Cardiac septum (tissue), 1 donor: ENCODE measurements at places on chromosomes 16 and 17. TPM values are rescaled to one million over a fixed set of nuclear protein-coding genes. Genes with fewer than 3 reads are reported as not detected.

DNA sequence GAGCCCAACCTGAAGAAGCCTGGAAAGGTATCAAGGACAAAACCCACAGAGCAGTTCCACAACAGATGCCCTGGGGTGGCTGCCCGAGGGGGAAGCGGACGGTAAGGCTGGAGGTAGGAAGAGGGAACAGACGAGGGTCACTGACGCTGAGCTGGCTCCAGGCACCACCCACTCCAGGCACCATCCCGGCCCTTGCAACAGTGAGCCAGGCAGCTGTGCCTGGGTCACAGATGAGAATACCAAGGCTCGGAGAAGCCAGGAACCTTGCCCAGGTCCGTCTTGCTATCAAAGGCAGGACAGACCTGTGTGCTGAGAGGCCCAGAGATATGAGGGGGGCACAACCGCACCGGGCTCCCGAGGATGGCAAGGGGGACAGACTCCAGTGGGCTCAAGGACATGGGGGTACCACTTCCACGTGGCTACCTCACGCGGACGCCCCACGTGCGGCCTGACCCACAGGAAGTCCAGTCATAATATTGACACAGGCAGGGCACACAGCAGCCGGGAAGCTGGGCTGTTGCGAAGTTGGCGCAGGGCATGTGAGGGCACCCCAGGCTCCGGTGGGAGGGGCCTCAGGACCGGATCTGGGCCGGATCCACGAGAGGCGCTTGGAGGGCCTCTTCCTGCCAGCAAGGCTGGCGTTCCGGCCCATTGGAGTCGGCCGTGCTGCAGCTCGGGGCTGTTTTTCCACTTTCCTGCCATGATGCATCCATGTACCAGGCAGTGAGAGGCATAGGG lies 29.9 kb downstream of the PEMT start:
- DNase-seq: no peak

DNA sequence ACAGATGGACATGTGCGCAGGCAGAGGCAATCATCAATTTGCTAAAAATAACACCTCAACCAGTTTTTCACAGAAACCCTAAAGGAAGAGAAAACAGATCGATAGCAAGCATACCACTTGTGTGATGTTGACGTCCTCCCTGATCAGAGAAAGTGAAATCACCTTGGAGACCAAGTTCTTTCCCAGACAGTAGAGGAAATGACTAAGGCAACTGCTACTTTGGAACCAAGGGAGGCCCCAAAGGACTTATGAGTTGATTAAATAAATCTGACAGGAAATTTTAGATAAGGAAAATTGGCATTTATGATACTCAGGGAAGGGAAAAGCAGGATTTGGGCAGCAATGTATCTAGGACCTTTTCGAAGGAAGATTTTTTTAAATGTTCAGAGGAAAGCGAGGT lies 267.1 kb upstream of the ASIC2 start:
- no peak for DNase-seq

GRCh38 chr17:27762527-27763305 lies 37.6 kb downstream of the NOS2 start:
- DNase-seq: no peak

- DNase-seq: no peak
Measured at GRCh38 chr16:66267292-66268014, 99.0 kb upstream of the CDH5 start.

DNA sequence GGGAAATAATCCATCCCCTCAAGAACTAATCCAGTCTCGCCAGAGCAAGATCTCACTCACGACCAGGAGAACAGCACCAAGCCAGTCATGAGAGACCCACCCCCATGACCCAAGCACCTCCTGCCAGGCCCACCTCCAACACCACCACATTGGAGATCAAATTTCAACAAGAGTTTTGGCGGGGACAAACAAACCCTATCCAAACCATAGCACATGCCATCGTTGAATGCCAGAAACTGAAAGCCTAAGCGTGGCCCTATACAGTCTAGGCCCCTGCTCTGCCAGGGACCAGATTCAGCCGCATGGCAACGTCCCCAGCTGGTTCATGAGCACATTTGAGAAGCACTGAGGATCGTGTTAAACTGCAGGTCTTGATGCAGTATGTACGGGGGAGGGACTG lies 57.3 kb downstream of the AXIN2 start:
- no peak for DNase-seq

The SNF8 gene
- total RNA-seq: 76.1 TPM

The AMZ2 gene
- 97.4 TPM for total RNA-seq

The MAPT gene
- 44.4 TPM for total RNA-seq

The IL4R gene
- total RNA-seq: 22.0 TPM

The SLC2A4 gene
- 73.5 TPM for total RNA-seq

The CD300H gene
- total RNA-seq: not detected

The TUBG2 gene
- total RNA-seq: 21.9 TPM
